ENCODE measurements at places on chromosomes 7 and 10.

- DNase-seq: no peak
Measured at GRCh38 chr7:128267595-128267924, 26.5 kb downstream of the LEP start.

- DNase-seq: no peak
Measured at GRCh38 chr10:80452069-80452468, 2.0 kb upstream of the TSPAN14 start.

- no peak for DNase-seq
Measured at GRCh38 chr7:123398921-123399320, 135.5 kb downstream of the IQUB start.

DNA sequence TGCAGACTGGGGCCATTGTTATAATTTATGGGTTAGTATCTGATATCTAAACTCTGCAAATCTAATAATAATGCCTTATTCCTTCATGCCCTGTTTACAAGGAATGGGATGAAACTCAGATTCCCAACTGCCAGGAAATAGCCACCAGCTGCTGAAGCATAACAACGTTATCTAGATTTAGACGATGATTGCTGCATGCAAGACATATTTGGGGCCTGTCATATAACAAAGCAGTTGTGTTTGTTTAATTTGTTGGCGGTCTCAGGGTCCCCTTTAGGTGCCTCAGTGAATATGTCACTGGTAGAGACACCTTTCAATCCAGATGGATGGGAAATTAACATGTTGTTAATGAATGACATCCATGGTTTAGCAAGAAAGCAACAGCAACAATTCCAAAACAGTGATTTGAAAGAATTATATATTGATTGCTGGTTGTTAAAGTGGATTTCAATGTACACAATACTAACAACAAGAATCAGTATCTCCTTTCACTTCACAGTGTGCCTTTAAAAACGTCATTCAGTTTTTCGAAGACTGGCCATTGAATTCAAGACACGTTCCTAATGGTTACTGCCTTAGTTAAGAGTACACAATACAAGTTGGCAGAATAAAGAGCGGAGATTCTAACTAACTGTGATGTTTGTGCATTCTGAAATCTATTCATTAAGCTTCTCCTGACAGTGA lies 860.6 kb upstream of the CELF2 start:
- DNase-seq: no peak

DNA sequence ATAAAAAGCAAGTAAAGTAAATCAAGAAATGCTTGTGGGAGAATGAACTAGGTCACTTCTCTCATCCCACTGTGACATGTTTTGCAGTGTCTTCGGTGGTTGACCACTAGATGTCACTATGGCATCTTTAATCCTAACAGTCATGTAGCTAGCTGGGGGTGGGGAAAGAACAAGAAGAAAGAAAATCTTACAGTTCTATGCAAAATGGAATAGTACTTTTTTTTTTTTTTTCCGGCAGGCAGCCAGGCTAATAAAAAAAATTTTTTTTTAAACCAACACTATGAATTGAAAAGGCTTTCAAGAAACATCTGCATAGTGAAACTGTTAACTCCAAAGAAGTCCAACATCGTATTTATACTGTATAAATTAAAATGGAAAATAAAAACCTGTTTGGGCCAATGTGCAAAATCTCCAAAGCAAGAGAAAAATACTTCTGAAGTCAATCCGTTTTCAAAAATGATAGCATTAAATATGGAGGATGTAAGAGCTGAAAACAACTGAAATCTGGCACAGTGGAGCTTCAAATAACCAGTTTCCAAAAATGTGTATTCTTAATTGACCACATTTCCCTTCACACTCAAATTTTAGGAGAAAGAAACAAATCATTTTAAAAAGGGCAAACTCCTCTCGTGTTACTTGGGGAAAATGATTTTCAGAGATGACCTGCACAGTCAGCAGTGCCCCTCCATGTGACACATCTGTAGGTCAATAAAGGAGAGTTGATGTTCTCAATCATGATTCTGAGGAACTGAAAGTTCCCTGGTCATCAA lies 38.5 kb downstream of the CDK1 start:
- DNase-seq: peak; percentile 63

GRCh38 chr7:81770728-81771223 lies 929 bp upstream of the HGF start:
- no peak for DNase-seq

DNA sequence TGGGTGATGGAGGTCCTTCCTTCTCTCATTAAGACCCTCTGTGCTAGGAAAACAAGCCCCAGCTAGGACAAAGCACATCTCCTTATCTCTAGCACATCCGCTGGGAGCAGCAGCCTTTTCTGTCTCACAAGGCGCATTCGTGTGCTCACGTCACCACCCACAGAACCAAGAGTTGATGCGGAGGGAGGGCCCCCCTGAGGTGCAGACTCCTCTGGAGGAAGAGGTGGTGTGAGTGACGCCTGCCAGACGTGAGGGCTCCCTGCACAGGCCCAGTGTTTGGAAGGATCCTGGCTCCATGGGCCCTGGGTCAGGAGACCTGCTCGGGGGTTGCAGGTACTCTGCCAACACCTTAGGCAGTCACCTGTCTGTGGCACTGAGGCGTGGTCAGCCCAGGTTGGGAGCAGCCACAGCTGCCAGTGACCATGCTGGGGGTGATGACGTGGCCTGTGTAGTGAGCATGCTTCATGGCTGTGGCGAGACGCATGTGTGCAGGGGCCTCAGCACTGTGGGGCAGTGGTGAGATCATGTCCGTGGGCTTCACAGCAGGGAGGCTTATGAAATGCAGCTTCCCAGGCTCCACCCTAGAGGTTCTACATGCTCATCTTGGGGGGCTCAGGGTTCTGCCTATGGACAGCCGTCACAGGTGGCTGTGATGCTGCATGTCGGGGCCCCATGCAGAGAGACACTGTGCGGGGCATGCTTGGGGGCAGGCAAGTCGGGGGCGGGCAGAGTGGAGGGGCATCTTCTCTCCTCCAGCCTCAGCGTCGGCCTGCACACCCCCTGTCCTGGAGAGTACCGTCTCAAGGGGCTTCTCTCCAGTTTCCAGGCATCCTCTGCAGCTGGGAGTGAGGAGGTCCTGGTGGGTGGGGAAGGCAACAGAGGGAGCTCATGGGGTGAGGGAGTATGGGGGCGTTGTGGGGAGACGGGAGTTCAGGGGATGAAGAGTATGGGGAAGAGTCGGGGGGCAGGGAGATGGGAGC lies 56.2 kb upstream of the DPYSL4 start:
- no peak for DNase-seq

DNA sequence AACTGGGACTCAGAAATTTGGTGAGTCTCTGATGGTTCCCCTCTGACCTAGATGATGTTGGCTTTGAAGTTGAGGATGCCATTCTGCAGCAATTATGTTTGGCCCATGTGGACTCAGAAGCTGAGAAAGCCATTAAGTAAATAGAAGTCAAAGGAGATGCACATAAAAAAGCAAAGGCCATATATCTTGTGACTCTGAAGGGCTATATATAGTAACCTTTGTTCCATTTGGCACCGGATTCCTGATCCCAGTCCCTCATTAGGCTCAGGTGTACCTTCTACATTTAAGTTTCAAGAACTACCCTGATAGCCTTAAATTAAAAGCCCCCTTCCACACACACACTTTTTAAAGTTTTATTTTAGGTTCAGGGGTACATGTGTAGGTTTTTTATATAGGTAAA lies 50.0 kb upstream of the PDK4 start:
- no peak for DNase-seq

- no peak for DNase-seq
Measured at GRCh38 chr10:124943301-124944092, 1.6 kb downstream of the ZRANB1 start.

- no peak for DNase-seq
Measured at GRCh38 chr10:21934307-21934706, 69.2 kb downstream of the DNAJC1 start.

Measured in endodermal cell (in vitro differentiated cells).